ENCODE measurements at places on chromosomes 6 and 20.

DNA sequence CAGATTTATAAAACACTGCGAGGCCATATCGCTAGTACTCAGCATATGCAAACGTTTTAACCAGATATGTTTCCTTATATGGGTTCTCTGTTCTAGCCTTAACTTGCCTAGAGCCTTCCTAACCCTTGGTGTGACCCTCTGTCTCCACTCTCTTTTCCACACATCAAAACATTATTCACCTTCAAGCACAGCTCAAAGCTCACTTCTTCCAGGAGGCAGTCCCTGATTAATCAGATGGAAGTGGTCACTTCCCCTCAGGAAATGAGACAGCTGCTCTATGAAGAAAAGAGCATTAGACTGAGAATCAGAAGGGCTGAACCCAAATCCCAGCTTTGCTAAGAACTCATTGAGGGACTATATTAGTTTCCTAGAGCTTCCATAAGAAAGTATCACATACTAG, 39.8 kb upstream of the SLC17A4 start:
- no peak for DNase-seq

DNA sequence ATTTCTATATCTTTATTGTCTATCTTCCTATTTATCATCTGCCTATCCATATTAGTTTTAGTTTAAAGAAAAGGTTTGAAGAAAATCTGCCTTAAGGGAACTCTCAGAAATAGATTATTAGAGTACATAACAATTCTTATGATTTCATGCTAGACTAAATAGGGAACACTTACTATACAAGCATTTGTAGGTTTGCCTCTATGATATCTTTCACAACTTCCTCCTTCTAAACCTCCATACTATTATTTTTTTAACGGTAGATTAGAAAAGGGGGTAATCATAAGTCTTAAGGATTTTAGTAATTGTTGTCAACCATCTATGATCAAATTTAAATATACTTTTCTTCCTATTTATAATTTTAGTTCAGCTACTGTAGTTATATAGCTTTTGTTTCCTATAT, 11.6 kb upstream of the DSE start:
- no peak for DNase-seq

DNA sequence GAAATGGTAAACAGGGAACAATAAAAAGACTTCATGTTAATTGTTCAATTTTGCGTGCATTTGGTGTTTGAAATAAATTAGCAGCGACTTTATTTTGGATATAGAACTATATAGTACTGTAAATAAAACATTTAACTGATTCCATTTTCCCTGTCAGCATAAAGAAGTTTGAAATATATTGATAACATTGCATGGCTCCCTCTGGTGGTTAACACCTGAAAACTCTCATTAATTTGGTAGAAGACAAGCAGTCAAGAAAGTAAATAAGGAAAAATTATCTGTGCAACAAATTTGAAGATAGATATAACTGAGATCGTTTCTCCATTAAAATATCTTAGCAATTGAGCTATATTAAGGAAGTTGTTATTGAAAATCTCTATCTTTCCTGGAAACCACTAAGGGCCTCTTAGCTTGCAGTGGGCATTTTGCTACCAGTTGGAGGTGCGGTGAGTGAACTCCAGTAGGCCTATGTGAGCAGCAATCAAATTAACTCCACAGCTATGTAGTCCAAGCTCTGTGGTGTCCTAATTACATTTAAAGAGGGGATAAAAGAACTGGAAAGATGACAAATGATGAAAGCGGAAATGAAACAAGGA, 435.7 kb upstream of the FKBP1C start:
- DNase-seq, result no peak

DNA sequence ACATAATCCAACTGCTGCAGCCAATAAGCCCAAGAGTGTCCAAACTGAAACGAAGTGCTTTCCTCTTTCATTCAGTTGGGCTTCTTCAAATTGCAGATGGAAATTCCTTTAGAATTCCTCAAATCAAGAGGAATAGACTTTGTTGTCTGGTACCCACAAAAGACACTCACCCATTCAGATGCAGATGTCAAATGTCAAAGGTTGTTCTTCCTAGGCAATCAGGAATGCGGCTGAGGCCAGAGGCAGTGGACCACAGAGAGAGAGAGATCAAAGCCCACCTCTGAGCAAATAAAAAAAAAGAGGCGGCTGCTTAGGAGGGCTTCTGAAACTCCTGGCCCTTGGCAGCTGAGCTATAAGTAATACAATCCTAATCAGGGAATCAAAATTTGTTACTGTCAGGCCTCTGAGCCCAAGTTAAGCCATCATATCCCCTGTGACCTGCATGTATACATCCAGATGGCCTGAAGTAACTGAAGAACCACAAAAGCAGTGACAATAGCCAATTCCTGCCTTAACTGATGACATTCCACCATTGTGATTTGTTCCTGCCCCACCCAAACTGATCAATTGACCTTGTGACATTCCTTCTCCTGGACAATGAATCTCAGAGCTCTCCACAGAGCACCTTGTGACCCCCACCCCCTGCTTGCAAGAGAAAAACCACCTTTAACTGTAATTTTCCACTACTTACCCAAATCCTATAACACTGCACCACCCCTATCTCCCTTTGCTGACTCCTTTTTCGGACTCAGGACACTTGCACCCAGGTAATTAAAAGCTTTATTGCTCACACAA, 303.0 kb upstream of the GJE1 start:
- no peak for DNase-seq

- peak; percentile 55 for DNase-seq
These were observed 47.1 kb upstream of the ENTPD6 start for GRCh38 chr20:25148181-25148981.

DNA sequence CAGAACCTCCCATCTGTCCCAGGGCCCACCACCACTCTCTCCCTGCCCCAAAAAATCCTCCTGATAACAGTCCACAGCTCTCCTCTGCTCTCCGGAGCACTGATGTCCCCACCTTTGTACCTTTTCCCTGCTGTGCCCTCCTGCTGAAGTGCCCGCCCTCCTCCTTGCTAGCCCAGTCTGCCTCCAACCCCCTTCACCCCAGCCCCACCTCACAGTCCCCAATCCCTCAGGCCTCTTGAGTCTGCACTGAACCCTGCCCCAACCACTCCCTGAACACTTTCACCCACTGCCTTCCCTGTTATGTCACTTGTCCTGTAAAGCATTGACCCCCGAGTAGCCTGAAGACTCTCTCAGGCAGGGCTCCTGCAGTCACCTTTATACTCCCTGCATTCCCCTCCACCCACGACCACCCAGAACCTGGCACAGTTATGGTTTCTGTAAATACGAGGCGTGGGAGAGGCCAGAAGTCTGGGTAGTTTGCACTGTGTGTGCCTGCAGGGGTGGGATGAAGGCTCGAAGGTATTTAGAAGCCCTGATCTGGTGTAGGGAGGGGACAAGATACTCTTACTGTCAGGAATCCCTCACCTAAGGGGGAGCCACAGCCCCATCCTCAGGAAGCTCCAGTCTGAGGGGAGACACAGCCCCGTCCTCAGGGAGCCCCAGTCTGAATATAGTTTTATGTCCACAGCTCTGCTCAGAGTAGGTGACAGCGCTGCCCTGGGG, 5.4 kb downstream of the GLP1R start:
- DNase-seq, result no peak

- DNase-seq, result no peak
These were observed 96.7 kb downstream of the SGK1 start for GRCh38 chr6:134221250-134221649.

DNA sequence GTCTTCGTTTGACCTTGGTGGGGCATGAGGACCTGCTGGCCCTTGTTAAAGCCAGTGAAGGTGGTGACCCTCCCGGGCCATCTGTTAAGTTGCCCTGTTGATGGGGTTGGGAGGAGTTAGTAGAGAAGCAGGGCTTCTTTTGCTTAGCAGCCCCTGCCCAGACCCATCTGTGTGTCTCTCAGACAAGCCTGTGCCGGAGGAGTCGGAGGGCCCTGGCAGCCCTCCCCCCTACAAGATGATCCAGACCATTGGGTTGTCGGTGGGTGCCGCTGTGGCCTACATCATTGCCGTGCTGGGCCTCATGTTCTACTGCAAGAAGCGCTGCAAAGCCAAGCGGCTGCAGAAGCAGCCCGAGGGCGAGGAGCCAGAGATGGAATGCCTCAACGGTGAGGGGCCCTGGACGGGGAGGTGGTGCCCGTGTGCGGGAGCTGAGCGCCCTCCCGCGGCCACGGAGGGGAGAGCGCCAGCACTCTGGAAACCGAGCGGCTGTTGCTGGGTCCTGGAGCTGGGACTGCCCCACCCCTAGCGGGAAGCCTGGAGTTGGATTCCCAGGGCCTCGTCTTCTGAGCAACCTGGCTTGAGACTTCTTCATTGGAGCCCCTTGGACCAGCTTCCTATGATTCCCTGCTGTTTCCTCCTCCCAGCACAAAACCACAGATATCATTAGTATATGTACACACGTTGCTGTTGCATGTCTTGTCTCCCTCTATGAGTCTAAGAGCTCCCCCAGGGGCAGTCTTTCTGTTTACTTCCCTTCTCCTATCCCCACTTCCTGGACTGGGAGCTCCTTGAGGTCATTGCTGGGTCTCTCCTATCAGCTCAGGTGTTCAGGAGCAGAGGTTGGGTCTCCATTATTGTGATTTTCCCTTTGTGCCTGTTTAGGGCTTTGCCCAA, 27.6 kb upstream of the SRF start:
- peak; percentile 75 for DNase-seq

DNA sequence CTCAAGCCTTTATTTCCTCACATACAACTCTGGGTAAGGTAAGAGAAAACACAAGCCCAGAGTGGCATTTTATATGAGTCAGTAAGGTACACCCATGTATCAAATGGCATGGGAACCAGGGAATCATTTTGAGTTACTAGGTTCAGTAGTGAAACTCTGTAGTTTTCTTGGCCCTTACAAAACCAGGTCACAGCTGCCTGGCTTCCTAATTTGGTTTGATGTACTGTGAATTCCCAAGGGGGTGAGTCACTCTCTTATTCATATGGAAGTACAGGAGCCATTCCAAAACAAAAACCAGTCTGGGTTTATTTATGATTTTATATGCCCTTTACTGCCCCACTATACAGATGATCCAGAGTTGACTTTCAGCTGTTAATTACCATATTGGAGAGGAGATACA, 70.7 kb downstream of the PDE7B start:
- DNase-seq, result no peak

DNA sequence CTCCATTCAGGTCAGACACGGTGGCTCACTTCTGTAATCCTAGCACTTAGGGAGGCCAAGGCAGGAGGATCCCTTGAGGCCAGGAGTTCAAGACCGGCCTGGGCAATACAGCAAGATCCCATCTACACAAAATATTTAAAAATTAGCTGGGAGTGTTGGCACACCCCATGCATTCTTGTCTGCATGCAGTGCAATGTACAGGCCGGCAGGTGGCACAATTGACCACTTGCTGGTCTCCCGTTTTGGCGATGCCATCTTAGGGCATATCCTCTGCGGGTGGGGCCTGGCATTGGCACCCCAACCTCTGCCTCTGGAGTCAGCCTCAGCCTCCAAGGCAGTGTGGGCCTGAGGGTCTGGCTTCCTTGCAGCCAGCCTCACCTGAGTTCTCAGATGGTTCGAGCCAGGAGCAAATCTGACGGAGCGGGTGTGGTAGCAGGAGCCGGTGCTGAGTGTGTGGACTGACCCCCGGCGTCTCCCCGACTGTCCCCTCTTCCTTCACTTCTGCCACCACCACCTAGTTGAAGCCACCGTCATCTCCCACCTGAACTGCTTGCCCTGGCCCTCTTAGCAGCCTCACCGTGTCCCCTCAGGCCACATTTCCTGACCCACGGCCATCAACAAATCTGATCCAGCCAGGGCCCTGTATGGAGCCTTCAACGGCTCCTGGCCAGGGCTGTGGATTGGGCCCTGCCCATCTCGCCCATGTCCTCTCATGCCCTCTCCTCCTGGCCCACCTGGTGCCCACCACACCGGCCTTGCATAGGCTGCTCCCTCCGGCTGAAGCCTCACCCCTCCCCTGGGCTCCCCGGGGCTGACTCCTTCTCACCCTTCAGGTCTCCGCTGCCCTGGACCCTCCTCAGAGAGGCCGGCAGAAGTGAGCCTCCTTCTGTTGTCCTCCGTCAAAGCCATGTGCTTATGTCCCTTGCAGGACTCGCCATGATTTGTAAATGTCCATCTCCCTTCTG, 44.0 kb downstream of the EFCAB8 start:
- DNase-seq, result peak; percentile 71

DNA sequence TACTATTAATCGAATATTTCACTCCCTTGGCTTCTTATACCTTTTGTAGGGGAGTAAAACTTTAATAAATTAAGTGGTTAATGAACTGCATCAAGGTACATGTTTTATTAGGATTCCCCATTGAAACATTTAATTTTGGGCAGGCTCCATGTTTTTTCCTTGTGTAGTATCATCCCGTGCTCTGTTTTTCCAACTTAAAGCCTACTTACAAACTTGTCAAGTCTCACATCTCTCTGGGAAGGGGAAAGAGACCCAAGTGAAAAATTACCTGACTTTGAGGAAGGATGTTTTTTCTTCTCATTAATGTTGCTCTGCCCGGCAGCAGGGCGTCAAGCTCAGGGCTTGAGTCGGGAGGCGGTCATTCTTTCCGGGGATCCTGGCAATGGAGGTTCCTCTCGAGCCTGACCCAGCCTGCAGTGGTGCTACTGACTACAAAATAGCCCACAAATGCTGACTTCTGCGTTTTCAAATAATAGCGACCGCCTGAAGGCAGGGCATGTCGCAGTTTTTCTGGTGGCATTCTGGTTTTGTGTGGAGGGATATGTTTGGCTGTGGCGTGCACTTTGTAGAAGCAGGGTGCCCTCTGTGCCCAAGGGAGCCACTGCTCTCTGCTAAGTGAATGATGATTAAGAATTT, 2.4 kb downstream of the DSP start:
- DNase-seq, result no peak

Measured in activated CD4-positive, alpha-beta T cell treated with anti-CD3 and anti-CD28 coated beads, Interleukin-2, amount 50 U/mL, for 48 hours (primary cell).